HT-29 (cell line): ENCODE measurements at places on chromosomes 6 and 20.

DNA sequence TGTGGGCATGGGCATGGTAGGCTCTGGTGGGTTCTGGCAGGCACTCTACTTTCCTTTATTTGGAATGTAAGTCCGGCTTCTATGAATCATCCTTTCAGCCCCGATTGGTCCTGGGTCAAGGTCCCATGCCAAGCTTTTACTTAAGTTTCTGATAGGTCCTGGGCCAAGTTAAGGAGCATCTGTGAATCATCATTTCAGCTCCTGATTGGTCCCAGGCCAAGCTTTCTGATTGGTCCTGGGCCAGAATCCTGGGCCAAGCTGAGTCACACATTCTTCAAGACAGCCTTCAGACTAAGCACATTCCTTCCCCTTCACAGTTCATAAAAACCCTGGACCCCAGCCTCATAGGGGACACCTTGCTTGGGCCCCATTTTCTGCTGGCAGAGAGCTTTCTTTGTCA, 231.0 kb upstream of the EYS start:
- DNase-seq: no peak

DNA sequence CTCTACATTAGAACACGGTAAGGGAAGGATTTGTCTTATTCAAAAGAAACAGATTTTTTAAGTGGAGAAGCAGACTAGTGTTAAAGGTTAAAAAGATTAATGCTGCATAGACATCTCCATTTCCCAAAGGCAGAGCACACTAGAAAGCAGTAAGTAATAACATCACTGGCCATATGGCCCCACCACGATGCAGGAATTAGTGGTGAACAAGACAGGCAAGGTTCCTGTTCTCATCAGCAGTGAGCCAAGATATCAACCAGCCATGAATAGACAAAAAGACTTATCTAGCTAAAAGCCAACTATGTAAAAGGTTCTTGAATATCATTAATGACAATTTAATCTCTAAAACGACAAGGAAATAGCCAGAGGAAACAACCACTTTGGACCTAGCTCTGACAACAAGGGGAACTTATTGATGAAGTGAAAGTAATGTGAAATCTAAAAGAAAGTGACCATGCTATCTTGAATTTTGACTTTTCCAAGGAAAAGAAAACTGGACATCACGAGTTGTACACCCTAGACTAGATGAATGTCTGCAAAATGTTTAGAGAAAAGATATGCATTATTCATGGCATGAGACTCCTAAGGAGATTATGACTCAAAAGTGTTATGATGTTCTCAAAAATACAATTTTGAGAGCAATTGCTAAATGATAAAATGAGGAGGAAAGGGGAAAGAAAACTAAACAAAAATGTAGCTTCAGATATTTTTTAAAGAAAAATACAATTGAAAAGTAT, 157.9 kb upstream of the STXBP5 start:
- DNase-seq: no peak

GRCh38 chr20:1286267-1287024, 20.4 kb downstream of the SNPH start:
- DNase-seq: no peak

- DNase-seq: peak; percentile 20
These were observed 44.9 kb upstream of the SUPT3H start for GRCh38 chr6:45422503-45423110.

GRCh38 chr6:93266116-93266817, 153.1 kb downstream of the EPHA7 start:
- DNase-seq: no peak

GRCh38 chr6:160239929-160240690, 18.5 kb downstream of the SLC22A2 start:
- no peak for DNase-seq

DNA sequence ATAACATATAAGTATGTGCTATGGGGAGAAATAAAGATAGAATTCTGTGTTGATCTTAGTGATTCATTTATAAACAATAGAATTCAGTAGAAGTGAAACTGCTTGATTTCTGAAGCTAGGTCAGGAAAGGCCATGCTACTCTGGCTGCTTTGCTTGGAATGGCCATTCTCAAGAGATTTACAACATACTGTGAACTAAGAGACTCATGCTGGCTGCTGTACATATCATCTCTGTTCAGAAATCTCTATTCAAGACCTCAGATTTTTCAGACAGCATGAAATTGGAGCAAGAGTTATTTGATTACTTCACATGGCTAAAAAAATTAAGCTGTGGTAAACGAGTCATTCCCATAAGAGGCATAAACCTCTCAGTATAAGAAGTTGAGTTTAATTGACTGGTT, 662.6 kb downstream of the BCKDHB start:
- no peak for DNase-seq

GRCh38 chr6:12071064-12071615, 59.0 kb downstream of the HIVEP1 start:
- DNase-seq: peak; percentile 12

DNA sequence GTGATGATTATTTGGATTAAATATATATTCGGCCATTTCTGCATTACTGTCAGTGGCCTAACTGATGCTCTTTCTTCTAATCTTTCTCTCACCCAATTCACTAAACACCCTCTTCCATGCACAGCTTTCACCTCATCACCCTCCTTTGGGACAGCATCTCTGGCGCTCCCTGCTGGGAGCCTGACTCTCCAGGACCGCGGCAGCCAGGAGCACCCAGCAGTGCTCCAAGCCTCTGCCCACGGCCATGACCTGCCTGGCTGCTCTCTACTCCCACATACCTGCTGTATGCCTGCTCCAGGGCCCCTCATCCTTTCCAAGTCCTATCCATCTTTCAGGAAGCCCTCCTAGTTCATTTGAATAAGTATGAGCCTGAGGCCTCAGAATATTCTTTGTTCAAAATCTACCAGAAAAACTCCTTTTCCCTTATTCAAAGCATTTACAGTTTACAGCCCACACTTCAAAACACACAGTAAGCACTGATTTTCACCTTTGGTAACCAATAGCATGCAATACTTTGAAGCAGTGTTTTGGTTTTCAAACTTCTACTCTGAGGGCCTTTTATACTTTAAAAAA, 15.2 kb downstream of the CTCFL start:
- DNase-seq: peak; percentile 77

- DNase-seq: no peak
These were observed 37.8 kb downstream of the PTPN1 start for GRCh38 chr20:50547964-50548363.

DNA sequence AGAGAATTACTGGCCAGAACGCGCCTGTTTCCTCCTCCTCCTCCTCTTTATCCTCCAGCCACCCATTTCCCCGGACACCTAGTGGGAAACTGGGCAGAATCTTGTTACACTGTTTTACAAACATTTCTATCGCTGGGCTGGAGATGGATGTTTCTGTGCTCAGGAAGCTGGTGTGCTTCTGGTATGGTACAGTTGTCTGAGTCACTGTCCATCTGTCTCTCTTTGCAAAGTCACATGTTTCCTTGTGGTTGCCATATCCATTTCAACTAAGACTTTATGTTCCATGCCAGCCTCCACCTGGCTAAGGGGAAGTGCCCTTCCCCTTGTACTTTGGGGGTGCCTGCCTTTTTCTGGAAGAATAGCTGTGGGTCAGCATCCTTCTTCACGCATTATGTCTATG, 52.9 kb upstream of the SLC22A16 start:
- DNase-seq: no peak

DNA sequence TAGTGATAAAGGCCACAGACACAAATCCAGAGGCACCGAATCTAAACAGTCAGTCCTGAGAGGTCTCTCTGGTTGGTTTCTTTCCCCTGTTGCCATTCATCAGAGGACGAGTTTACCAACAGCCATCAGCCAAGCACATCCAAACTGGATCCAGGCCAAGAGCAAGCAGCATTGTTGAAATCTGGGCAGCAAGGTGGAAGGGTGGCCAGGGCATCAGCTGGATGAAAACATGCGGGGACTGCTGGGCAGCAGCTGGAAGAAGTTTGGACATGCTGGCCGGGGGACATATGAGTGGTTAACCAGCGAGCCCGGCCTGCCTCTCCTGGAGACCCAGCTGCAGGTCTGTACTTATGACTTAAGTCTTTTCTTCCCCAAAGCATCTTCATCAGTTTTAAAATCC, at the start of gene SMIM28:
Gene SMIM28, plus strand, starts transcription at position 62 of the 400 bp plus-strand sequence. Its CDS starts 168 bp downstream, at position 230.
- DNase-seq: no peak

GRCh38 chr20:57698116-57698866, 11.5 kb downstream of the PMEPA1 start:
- DNase-seq: peak; percentile 99

- DNase-seq: peak; percentile 41
These were observed 17.1 kb upstream of the BEND3 start for GRCh38 chr6:107132330-107132954.

DNA sequence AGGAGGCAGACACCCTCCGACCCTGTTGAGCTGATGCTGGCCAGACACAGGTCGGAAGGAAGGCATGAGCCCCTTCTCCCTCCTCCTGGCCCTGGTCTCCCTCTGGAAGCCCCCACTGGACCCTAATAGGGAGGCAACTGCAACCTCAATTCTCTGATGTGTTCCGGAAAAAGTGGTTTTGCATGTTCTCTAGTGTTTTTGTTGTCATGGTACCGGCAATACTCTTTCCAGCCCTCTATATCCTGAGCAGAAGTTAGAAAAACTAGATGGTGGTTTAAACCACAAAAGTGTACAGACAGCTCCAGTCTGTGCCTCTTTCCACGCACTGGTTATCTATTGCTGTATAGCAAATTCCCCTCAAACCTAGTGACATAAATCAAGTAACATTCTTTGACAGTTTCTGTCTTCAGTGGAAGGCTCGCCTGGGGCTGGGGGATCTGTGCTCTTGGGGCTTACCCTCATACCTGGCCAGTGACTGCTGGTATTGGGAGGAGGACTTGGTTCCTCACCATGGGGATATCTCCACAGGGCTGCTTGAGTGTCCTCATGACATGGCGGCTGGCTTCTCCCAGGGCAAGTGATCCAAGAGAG, 37.0 kb downstream of the SYTL3 start:
- no peak for DNase-seq

DNA sequence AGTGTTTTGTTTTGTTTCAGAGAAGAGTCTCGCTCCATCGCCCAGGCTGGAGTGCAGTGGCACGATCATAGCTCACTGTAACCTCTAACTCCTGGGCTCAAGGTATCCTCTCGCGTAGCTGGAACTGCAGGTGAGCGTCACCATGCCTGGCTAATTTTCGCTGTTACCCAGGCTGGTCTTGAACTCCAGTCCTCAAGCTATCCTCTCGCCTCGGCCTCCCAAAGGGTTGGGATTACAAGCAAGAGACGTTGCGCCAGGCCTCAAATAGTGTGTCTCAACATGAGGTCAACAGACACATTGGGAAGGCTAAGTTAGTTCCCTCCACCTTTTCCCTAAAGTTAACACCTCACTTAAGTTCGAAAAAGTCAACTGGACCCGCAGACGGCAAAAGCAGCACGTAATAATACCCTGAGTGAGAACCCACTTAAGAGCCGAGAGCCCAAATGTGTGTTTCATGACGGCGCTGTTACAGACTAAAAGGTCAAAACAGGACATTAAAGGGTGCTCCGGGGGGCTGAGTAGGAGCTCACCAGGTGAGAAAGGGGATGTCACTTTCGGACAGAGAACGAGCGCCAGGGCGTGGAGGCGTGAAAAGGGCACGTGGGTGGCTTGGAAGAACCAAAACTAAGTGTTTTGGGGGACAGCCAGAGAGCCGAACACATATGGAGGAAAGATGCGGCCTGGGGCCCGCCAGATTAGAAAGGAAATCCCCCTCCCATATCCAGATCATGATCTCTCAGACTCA, 499 bp downstream of the TTI1 start:
- peak; percentile 34 for DNase-seq

DNA sequence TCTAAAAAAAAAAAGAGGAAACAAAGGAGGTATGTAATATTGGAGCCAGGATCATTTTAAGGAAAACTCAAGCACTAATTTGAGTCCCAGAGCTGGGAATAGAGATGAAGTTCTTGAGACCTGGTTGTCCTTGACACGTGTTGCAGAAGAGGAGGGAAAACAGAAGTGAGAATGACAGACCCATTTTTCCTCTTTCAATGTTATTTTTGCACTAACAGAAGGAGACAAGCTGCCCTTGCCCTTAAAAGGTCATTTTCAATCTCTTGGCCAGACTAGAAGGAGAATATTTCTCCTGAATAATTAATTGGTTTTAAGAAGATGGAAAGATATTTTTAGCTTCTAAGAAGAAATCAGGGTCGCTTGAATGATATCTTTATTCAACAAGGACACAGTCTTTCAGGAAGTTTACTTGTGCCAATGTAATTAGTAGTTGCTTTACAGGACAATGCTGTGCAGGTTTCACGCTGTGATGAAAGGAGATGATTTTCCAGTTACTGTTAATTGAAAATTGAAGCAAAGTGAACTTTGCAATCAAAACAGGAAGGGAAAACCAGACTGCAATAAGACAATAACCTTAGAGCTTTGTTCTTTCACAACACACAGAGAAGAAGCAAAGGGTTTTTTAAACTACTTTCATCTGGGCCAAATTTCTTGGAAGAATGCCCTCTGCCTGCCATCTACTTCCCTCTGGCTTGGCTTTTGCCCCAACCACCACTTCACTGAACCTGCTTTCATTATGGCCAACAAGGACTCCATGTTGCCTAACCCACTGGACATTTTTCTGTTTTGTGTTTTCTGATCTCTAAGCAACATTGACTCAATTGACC, 107.8 kb upstream of the SHLD1 start:
- DNase-seq: no peak

- no peak for DNase-seq
These were observed 45.3 kb downstream of the PDSS2 start for GRCh38 chr6:107413966-107414645.

DNA sequence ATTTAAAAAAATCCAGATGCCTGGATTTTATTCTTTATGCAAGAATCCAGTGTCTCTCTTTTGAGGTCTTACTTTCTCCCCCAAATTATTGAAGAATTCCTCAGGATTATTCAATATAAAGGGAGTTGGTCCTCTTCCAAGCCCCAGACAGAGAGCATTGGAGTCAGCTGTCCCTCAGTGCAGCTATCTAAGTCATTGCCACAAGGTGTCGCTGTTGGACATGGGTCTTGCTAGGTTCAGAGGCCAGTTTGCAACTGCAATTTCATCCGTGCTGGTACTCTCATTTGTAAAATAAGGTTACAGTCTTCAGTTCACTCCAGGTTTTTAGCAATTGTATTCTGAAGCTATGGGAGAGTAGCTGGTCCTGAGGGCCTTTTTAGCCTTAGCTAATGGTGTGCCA, 27.8 kb downstream of the CCN2 start:
- peak; percentile 79 for DNase-seq

DNA sequence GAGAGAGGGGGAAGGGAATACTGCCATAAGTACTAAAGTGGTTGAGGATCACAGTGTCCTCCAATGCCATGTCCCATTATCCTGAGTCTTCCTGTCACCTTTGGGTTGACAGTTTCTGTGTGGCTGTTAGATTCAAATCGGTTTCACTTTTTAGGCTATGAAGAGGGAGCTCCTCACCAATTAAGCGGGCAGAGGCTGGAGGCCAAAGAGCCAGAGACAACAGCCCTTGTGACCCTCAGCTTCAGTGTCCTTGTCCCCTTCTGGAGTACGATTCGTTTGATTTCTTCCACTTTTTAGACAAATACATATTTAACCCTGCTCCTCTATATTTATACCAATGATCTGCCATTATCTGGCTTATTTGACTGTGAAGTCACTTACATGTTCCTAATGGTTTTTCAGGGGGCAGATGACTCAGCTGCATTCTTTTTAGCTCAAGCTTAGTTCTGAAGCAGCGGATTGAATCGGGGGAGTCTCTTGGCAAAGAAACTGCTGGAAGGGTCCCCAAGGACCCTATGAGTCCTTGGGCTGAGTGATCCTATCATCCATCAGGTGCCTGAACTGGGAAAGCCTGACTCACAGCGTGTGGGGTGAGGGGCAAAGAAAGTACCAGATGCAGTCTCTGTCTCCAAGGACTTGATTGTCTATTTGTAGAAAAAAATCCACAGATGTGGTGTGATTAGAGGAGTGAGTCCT, 18.2 kb downstream of the FERMT1 start:
- no peak for DNase-seq

GRCh38 chr20:45985573-45985972, 13.6 kb upstream of the ZNF335 start:
- DNase-seq: peak; percentile 12
